ENCODE measurements at places on chromosomes 2 and 18. TPM values are rescaled to one million over a fixed set of nuclear protein-coding genes. Genes with fewer than 3 reads are reported as not detected.

The SERPINB5 gene
- total RNA-seq: not detected

The CFAP221 gene
- 25.6 TPM for total RNA-seq

The SPATA3 gene
- not detected for total RNA-seq

The APOB gene
- under 0.01 TPM for total RNA-seq

The NGEF gene
- total RNA-seq: 6.3 TPM

The DSG1 gene
- total RNA-seq: not detected

The CLHC1 gene
- total RNA-seq: 10.4 TPM

The FAM237A gene
- not detected for total RNA-seq

The ITPRIPL1 gene
- 5.5 TPM for total RNA-seq

The MZT2A gene
- 31.0 TPM for total RNA-seq

The MARCHF4 gene
- total RNA-seq: not detected

The TDRD15 gene
- not detected for total RNA-seq

The C2orf80 gene
- not detected for total RNA-seq

The FNDC4 gene
- total RNA-seq: 4.6 TPM

The RAX gene
- total RNA-seq: not detected

The FBXO15 gene
- 2.6 TPM for total RNA-seq

The PPP1R1C gene
- total RNA-seq: 10.9 TPM

The VAMP8 gene
- total RNA-seq: 84.9 TPM

The SP140 gene
- 11.1 TPM for total RNA-seq
